A549 treated with RU486 at 1 μM for 4 hours (cell line): ENCODE measurements at places on chromosomes 5 and 9. TPM values are rescaled to one million over a fixed set of nuclear protein-coding genes. Genes with fewer than 3 reads are reported as not detected.

Gene FBP2
- total RNA-seq, result 0.07 TPM in 1 of 5 replicates, not detected in the others

Gene ZNF354C
- 0.53 to 0.85 TPM (median 0.69 TPM) in 5 replicates for total RNA-seq

Gene CATSPER3
- 0.19 to 0.67 TPM (median 0.46 TPM) in 5 replicates for total RNA-seq

Gene NMUR2
- 0.08 to 0.14 TPM in 2 of 5 replicates, not detected in the others for total RNA-seq

Gene GLRA1
- total RNA-seq, result not detected in 5 replicates

Gene SLC25A2
- not detected in 5 replicates for total RNA-seq

Gene CDKN2B-AS1
- not detected in 5 replicates for total RNA-seq

Gene SPATA6L
- total RNA-seq, result 1.6 to 2.5 TPM (median 2.3 TPM) in 5 replicates

Gene RASGRF2
- total RNA-seq, result 1.8 to 2.5 TPM (median 2.1 TPM) in 5 replicates

Gene F12
- 11.8 to 26.6 TPM (median 21.3 TPM) in 5 replicates for total RNA-seq

Gene SCGB3A2
- not detected in 5 replicates for total RNA-seq

Gene GNA14
- 0.06 TPM in 1 of 5 replicates, not detected in the others for total RNA-seq

Gene PKD2L2
- not detected in 5 replicates for total RNA-seq

Gene TOR4A
- total RNA-seq, result 18.6 to 30.7 TPM (median 27.4 TPM) in 5 replicates

Gene DAPK1
- total RNA-seq, result 9.7 to 17.2 TPM (median 16.8 TPM) in 5 replicates

Gene NXNL2
- 0.29 to 0.87 TPM (median 0.78 TPM) in 5 replicates for total RNA-seq

Gene NR5A1
- 0.03 to 0.05 TPM in 2 of 5 replicates, not detected in the others for total RNA-seq

Gene SNCAIP
- total RNA-seq, result not detected in 5 replicates

Gene FAM153A
- not detected in 5 replicates for total RNA-seq

Gene PCDHB2
- 2.3 to 4.1 TPM (median 3.6 TPM) in 5 replicates for total RNA-seq

Gene PCDHGA10
- not detected in 5 replicates for total RNA-seq

Gene ZNF474
- total RNA-seq, result 0.15 to 0.32 TPM (median 0.21 TPM) in 5 replicates

Gene DMRTA1
- 0.82 to 1.1 TPM (median 0.84 TPM) in 5 replicates for total RNA-seq

Gene TMEM215
- total RNA-seq, result not detected in 5 replicates

Gene IFNK
- not detected in 5 replicates for total RNA-seq

Gene SOHLH1
- not detected in 5 replicates for total RNA-seq

Gene ZNF608
- 0.32 to 0.61 TPM (median 0.35 TPM) in 5 replicates for total RNA-seq
